ENCODE measurements at places on chromosomes 3 and 15.

- DNase-seq: no peak
Measured at GRCh38 chr3:161108840-161109239, 3.7 kb upstream of the B3GALNT1 start.

GRCh38 chr3:113736548-113737089 lies 9.4 kb downstream of the NAA50 start:
- DNase-seq: peak; percentile 61

- DNase-seq: peak; percentile 23
Measured at GRCh38 chr15:75091814-75092213, 68.4 kb downstream of the PPCDC start.

GRCh38 chr3:149390772-149391212 lies 13.3 kb upstream of the TM4SF1 start:
- peak; percentile 28 for DNase-seq

DNA sequence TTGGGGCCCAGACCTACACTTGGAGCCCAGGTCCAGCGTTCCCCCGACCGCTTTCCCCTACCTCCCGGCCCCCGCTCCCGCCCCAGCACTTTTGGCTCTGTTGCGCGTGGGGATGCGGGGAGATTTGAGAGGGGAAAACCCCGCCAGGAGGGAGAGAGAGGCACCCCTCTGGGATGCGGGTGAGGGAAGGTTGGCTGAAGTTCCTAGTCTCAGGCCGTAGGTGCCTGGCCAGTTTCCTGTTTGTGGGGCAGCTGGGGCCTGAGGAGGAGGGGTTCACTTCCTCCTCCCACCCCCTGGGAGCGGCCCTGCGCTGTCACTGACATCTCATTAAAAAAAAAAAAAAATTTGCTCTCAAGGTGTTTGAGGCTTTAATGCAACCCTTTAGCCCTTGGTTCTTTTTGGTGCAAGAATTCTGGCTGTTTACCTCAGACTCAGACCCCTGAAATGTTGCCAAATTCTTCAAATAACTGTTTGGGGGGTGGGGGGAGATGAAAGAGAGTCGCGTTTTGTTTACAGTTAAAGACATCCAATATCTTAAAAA lies 2.6 kb downstream of the FAM43A start:
- DNase-seq: no peak

- no peak for DNase-seq
Measured at GRCh38 chr3:98574132-98574531, 19.3 kb downstream of the CPOX start.

- DNase-seq: no peak
Measured at GRCh38 chr3:43997788-43998369, 243.8 kb upstream of the TOPAZ1 start.

- DNase-seq: no peak
Measured at GRCh38 chr3:73599605-73600004, 25.1 kb downstream of the PDZRN3 start.

GRCh38 chr3:54573858-54574257 lies 354.0 kb downstream of the LRTM1 start:
- DNase-seq: no peak

DNA sequence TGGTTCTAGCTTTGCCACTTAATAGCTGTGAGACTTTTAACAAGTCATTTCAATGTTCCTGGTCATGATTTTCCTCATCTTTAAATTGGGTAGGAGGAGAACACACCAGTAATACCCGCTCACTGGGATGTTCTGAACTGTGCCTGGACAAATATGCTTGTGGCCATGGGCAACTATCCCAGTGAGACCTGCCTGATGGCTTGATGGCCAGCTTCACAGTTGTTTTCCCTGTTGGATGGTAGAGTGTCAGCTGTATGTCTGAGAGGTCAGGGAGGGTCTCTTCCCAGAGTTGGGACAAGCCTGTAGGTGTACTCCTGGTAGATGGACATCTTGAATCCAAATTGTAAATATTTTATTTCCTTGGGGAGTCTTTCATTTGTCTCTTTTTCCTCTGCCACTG lies 92.5 kb upstream of the PFN2 start:
- no peak for DNase-seq

GRCh38 chr3:136728918-136729317 lies 23.3 kb downstream of the STAG1 start:
- DNase-seq: peak; percentile 90

DNA sequence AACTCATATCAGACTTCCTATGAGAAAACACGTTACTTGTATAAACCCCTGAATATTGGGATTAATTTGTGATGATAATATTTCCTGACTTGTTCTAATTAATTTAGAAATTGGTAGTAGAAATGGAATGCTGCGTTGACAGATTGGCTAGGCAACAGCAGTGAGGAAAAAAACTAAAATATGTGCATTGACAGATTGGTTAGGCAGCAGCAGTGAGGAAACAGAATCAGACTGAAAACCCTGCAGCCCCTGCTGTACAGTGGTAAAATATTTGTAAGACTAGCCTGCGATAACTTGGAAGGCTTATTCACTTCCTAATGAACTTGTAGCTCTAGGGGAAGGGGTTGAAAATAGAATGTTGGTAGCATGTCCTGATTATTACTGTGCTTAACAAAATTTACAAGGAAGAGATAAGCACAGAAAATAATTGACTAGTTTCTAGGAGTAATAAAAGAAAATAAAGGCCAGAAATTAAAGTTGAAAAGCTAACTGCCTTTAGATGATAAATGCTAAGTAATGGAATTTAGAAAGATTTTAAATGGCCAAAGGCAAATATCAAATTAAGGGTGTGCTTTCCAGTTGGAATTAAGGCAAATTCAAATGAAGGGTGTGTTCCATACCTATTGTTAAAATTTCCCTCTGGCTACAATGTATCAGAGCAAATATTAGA lies 29.9 kb upstream of the IL16 start:
- DNase-seq: no peak

All from amniotic epithelial cell (primary cell).